ENCODE measurements at places on chromosomes 6 and 20. TPM values are rescaled to one million over a fixed set of nuclear protein-coding genes. Genes with fewer than 3 reads are reported as not detected.

SPATS1 gene
- polyA plus RNA-seq: not detected

PRL gene
- polyA plus RNA-seq: 0.67 TPM

BPIFB2 gene
- not detected for polyA plus RNA-seq

FRS3 gene
- polyA plus RNA-seq: 9.1 TPM

NRN1 gene
- 24.7 TPM for polyA plus RNA-seq

TNF gene
- polyA plus RNA-seq: 0.12 TPM

DAAM2 gene
- polyA plus RNA-seq: 43.2 TPM

PDCD2 gene
- 52.1 TPM for polyA plus RNA-seq

IL17A gene
- not detected for polyA plus RNA-seq

C6orf15 gene
- not detected for polyA plus RNA-seq

ACSS1 gene
- 24.4 TPM for polyA plus RNA-seq

RWDD2A gene
- polyA plus RNA-seq: 2.8 TPM

SOBP gene
- 16.1 TPM for polyA plus RNA-seq

- DNase-seq: no peak
Observed at GRCh38 chr20:51725584-51726176, 42.5 kb downstream of the ATP9A start.

- DNase-seq: no peak
Observed at GRCh38 chr20:33177866-33178265, 9.9 kb downstream of the BPIFA2 start.

- no peak for DNase-seq
Observed at GRCh38 chr6:87808005-87808757, 106.1 kb upstream of the AKIRIN2 start.

DNA sequence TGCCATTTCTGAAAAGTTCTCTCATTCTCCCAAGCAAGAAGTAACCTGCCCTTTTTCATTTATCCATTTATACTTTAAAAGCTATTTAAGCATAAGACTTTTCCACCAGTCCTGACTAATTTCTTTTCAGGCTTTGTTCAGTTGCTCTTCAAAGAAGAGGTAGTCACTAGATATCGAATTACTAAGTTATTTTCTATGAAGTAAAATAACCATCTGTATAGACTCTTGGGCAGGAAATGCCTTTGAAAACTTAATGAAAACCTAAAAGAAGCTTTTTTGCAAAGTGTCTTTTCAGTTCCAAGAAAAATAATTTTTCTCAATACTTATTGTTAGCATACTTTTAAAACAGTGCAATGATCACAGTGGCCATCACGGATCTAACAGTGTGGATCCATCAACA is 31.3 kb upstream of the LAMP5 start:
- no peak for DNase-seq

GRCh38 chr6:81026041-81026553 is 726.4 kb downstream of the TENT5A start:
- DNase-seq: no peak

DNA sequence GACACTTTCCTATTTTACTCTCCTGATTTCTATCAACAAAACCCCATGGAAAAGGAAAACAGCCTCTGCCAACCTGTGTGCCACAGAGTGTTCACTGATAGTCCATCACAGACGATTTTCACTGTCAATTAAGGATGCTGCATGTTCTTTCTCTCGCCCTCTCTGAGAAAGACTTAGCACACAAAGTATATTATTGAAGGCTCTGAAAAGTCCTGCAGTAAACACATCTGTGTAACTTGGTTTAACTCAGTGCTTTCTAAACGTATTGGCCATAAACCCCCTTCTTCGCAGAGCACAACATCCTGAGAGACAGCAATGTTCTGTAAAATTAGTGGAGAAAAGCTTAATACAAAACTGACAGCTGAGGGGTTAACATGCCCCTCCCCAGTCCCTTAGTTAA is 26.6 kb downstream of the MDGA1 start:
- DNase-seq: no peak

DNA sequence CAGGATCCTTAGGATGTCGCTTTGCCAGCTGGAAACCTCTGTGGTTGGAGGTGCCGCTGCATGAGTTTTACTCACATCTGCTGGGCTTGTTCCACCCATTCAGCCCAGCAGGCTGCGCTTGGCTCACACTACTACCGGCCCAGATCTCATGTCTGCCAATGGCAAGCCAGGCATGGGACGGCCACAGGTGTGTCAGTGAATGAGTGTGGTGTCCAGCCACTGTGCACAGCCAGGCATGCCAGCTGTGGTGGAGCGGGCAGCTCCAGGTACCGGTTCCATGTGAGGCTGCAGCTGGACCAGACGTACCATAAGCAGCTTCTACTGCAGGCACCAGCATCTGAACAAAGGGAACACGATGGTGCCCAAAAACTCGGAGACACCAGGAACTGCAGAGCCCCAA is 33.1 kb upstream of the ASF1A start:
- DNase-seq: no peak

GRCh38 chr20:2523919-2524708 is 12.3 kb upstream of the TMC2 start:
- peak; percentile 87 for DNase-seq

DNA sequence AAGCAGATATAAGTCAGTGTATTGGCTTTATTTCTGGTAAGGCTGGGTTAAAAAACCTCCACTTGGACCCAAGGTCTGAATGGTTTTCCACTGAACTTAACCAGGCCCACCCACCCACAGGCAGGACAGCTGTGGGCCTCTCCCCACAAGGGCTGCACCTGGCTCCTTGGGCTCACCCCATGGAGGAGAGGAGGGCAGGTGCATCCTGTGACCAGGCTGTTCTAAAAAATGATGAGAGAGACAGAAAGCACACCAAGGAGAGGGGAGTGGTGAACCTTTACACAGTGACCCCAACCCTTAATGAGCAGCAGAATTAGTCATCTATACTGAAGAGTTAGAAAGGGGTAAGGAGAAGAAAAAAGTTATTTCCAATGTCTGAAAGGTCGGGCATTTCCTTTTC is 34.5 kb upstream of the DUSP22 start:
- no peak for DNase-seq

- no peak for DNase-seq
Observed at GRCh38 chr20:13322621-13323020, 101.5 kb downstream of the ISM1 start.

- DNase-seq: no peak
Observed at GRCh38 chr6:35220711-35221110, 7.0 kb downstream of the SCUBE3 start.

DNA sequence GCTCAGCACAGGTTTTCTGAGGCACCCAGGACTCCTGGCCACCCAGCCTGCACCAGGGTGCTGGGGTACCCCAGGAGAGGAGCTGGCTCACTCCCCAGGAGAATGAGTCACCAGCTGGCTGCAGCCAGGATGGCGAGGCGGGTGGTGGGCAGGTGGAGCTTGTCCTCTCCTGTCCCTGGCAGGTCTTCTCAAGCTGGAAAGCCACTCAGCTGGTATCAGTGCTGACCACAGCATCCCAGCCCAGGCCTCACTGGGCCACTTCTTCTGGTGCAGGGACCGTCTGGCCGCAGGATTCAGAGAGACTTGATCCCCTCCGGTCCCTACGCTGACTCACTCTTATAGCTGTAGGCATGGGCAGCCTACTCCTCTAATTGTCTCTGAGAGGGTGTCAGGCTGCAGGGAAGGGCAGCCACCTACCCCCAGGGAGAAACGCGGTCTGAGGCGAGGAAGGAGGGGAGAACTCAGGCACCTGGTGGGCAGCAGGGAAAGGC is 22.2 kb downstream of the TFEB start:
- no peak for DNase-seq

DNA sequence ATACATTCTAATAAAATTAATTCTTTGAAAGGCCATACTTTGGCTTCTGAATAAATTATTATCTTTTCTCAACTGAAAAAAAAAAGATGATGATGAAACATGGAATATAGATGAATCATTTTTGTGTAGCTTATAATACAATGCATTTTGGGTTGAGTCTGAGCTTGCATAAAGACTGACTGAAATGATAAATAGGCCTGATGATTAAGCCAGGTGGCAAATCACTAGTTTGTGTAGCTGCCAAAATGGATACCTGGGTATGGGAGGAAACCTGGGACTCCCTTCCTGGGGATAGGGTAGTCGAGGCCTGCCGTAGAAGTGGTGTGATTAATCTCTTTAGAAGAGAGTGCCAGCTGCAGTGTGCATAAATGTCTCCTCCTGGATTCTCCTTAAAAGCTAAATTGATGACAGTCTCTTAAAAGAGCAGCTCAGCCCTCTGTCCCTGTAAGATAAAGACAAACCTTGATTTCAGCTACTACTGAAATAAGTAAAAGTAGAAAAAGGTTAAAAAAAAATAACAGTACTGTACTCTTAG is 275.1 kb downstream of the GRIK2 start:
- no peak for DNase-seq

GRCh38 chr6:166032366-166033200 is 135.1 kb downstream of the TBXT start:
- peak; percentile 39 for DNase-seq

GRCh38 chr6:10412461-10413261 is 2.2 kb downstream of the TFAP2A start:
- no peak for DNase-seq

- no peak for DNase-seq
Observed at GRCh38 chr6:168028181-168028580, 30.7 kb downstream of the KIF25 start.

DNA sequence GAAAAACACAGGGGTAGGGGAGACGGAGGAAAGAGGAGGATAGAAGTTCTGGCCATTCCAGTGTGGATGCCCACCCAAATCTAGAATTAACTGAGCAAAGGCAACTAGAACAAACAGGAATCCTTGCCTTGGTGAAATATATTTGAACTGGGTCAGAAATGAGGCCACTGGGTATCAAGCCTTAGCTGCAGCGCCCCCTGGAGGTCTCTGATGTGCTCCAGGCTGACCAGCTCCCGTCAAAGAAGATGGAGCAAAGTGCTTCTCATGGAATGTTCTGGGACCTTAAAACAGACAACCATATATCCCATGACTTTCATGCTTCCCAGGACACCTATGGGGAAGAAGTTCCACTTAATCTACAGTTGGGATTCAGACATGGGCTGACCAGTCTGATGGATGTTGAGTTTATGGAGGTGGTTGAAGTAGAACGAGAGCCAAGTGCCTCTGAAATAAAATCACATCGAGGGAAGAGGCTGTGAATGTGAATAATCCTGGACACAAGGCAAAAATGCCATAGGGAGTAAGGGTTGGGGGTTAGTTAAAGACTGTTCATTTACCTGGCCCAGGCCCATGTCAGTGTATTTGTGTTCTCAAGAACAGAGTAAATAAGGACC is 50.4 kb downstream of the HLA-DPB1 start:
- DNase-seq: no peak

DNA sequence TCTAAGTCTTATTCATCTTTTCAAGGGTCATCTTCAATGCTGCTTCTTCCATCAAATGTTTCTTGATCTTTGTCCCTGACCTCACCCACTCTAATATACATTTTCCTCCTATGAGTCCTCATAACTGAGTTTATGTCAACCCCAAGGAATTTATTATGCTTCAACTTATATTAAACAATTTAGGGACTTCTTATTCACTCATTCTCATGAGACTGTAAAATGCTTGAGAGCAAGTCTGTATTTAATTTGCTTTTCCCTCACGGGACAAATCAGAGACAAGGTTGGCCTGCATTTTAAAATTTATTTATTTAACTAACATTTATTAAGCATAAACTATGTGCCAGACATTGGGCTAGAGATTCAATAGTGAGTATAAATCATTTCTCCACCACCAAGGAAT is 312.0 kb upstream of the NT5E start:
- DNase-seq: no peak

GRCh38 chr20:43983904-43984361 is 69.3 kb downstream of the TOX2 start:
- no peak for DNase-seq

DNA sequence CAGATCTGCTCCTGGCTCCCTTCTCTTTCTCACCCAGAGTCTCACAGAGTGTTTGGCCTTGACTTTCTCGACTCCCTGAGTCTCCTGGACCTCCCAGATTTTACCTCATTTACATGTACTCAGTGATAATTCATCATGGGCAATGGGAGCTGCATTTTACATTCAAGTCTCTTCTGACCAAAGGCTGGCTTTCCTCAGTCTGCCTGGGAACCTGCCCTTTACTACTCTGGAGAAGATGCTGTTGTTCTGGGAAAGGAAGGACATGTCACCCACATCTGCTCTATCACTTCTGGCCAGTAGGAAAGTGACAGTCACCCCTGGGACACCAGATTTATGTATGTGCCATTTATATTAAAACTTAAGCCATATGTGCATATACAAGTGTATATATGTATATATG is 7.4 kb downstream of the LRRN4 start:
- no peak for DNase-seq

GRCh38 chr6:16425881-16426615 is 187.7 kb downstream of the GMPR start:
- DNase-seq: no peak

DNA sequence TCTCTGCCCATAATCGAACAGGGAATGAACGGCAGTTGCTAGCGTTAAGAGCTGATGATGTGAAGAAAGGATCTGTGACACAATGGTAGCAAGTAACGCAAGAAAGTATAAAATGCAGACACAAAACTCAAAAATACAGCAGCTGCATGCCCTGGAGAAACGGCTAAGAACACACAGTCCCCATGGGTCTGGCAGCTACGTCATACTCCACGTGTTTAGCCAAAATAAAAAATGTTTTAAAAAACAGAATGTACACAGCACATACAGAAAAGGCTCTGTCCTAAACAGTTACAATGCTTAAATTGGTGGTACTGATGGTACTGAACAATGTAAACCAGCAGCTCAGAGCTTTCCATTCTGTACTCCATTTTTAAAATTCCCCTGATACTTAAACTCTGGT is 34.4 kb downstream of the HUS1B start:
- DNase-seq: peak; percentile 9

GRCh38 chr6:129104131-129104530 is 221.2 kb downstream of the LAMA2 start:
- DNase-seq: no peak

DNA sequence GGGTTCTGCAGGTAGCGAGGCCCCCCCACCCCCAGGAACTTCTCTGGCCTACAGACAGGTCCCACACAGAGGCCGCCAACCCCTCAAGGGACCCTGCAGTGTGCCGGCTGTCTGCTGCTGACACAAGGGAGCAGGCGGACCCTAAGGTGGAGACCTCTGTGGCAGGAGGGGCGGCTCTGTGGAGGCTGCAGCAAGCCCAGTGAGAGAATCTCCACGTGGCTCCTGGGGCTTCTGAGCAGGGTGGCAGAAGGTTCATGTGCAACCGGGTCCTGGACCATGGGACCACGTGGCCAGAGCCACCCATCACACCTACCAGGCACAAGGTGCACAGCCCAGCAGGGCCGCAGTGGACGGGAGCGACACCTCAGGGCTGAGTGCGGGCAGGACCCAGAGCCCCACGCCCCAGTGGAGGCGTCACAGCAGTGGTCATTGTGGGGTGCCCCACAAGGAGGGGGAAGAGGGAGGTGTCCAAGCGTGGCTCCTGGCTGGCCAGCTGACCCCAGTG is 4.3 kb downstream of the ARFRP1 start:
- no peak for DNase-seq

DNA sequence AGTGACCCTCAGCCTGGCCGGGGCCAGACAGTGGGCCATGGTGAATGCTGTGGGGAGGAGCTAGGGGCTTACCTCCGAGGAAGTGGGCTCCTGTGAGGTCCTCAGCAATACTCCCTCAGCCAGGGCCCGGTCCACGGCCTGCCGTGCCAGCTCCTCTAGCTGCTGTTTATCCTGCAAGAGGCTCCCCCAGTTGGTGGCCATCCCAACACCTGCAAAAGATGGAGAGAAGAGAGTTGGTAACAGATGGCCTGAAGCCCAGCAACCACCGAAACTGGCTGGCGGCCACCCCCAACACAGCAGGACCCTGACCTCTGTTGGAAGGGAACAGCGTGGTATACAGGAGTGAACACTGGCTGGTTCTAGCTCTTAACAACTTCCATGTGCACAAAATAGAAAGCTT is 4.0 kb downstream of the GSS start:
- no peak for DNase-seq
